ENCODE measurements at places on chromosomes 11 and 22. TPM values are rescaled to one million over a fixed set of nuclear protein-coding genes. Genes with fewer than 3 reads are reported as not detected.

Gene MS4A12
- total RNA-seq = not detected

Gene GDPD4
- not detected for total RNA-seq

Gene TYR
- total RNA-seq = not detected

Gene EXPH5
- under 0.01 TPM for total RNA-seq

Gene TREH
- not detected for total RNA-seq

Gene FREY1
- 0.99 TPM for total RNA-seq

Gene E2F8
- 0.20 TPM for total RNA-seq

Gene MUC5B
- not detected for total RNA-seq

Gene DEPDC7
- total RNA-seq = 0.20 TPM

Gene DCHS1
- 46.2 TPM for total RNA-seq

Gene SNX32
- under 0.01 TPM for total RNA-seq

Gene CBLIF
- total RNA-seq = not detected

Gene MAJIN
- not detected for total RNA-seq

Gene OR52I1
- not detected for total RNA-seq

Gene OTOG
- total RNA-seq = not detected

Gene PNPLA3
- total RNA-seq = 0.60 TPM

Gene TMEM191C
- total RNA-seq = 0.20 TPM

Gene SYCE3
- not detected for total RNA-seq

Gene SCUBE2
- 0.99 TPM for total RNA-seq

Gene TEX54
- not detected for total RNA-seq

Gene CABP7
- total RNA-seq = not detected

Gene NEFH
- 0.22 TPM for total RNA-seq

Gene APOBEC3B
- total RNA-seq = 1.3 TPM

Gene GANAB
- total RNA-seq = 189 TPM

Gene CECR2
- total RNA-seq = under 0.01 TPM

Gene TRIM34
- total RNA-seq = 9.4 TPM

Gene CD3E
- not detected for total RNA-seq

Gene SCUBE1
- 0.65 TPM for total RNA-seq

Gene RFPL3
- not detected for total RNA-seq

Gene IL10RA
- total RNA-seq = not detected

Gene PRR33
- total RNA-seq = not detected

Gene MMP13
- total RNA-seq = not detected

Gene OSM
- not detected for total RNA-seq

Gene ANO1
- 0.44 TPM for total RNA-seq

Gene GRIA4
- total RNA-seq = not detected

Gene DUSP8
- total RNA-seq = 0.22 TPM

Gene EED
- 13.5 TPM for total RNA-seq

Gene ART5
- total RNA-seq = not detected

Gene KRTAP5-8
- total RNA-seq = not detected

Gene DTX4
- total RNA-seq = 8.7 TPM

Gene SORL1
- under 0.01 TPM for total RNA-seq

All from lung microvascular endothelial cell (primary cell).